Stimulated activated effector memory CD8-positive, alpha-beta T cell treated with anti-CD3 and anti-CD28 coated beads, Interleukin-12 subunit alpha, Interleukin-12 subunit beta, amount 100 ng/mL, for 72 hours (primary cell): ENCODE measurements at places on chromosomes 1 and 21.

DNA sequence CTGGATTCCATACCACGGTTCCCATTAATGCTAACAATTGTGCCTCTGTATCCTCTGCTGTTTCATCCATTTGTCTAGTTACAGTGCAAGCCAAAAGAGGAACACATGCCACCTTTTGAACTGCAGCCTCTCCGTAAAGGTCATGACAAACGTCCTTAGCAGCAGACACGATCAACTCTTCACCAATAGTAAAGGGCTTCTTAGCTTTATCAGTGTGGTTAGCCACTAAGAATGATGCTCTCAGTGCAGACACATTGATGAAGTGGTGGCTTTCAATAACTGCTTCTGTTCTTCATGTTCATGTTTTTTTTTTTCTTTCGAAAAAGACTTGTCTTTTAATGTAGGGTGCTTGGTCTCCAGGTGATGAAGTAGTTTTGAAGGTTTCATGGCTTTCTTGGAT lies 14.3 kb downstream of the XPR1 start:
- DNase-seq: no peak

- DNase-seq: no peak
Measured at GRCh38 chr21:19759836-19760235, 1238.4 kb upstream of the NCAM2 start.

DNA sequence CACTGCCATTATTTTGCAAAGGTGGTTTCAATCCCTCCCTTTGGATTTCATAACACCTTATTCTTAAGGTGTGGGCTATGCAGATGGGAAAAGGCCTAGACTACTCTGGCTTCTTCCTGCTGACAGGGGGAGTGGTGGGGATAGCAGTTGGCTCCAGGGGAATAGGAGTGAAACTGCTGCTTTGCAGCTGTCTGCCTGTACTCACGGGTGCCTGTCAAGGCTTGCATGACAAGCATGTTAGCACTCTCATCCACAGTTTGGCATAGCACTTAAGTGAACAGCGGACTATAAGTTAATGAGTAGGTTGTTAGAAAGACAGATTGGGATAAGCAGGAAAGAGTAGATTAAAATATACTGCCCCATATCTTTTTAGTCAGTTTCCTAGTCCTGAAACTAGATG lies 287.5 kb upstream of the DAB1 start:
- DNase-seq: no peak

DNA sequence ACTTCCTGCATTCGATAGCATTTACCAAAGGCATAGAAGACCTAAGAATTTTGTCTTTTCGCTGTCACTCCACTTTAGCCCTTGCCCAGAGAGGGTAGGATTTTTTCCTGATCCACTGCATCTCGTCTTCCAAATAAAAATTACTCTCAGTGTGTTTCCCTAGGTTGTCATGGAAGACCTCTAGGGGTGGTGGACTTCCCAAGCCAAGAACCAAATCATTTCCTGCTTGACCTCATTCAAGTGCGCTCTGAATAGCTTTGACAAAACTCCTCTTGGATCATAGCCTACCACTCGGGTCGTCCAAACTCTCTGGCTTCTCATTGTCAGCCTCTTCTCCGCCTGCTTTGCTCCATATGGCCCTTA lies 431 bp upstream of the C1orf52 start:
- DNase-seq: no peak

DNA sequence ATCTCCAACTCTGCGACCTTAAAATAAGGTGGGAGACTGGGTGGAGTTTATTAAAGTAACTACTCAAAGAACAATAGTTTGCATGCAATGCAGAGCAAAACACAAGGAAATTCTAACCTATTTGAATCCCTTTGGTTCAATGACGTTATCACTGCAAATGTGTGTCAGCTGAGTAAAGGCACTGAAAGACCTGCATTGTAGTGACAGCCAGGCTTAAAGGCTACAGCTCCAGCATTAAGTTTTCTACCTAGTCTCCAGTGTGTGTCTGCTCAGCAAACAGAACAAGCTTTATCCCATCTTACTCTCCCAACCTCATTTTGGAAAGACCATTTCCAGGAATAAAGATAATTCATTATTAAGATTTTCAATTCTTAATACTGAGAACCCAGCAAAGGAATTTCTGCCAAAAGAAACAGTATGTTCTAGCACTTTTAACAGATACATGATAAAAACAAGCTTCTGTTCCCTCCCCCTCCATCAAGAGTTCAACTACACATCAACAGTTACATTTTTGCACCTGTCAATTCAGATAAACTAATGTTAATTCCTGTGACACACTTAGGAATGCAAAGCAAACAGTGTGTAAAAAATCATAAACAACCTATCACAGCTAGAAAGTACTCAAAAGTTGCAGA lies 14.2 kb downstream of the PTP4A2 start:
- no peak for DNase-seq

DNA sequence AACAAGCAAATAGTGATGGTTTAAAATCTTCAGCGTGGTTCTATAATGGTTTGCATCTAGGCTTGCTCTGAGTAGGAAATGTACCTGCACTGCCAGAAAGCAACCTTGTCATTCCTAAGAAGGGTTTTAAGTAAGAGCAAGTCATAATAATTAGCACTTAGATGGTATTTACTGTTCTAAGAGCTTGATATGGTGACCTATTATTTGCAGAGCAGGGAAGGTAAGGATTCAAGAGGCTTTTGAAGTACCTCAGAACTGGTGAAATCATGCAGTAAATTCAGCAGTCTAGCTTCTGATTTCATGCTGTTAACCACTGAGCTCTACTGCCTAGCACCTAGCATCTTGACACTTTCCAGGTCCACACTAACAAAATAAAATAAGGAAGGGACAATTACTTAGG lies 23.7 kb downstream of the ATP1A1 start:
- DNase-seq: no peak

- DNase-seq: peak; percentile 68
Measured at GRCh38 chr1:26289158-26290059, 9.5 kb downstream of the SH3BGRL3 start.

DNA sequence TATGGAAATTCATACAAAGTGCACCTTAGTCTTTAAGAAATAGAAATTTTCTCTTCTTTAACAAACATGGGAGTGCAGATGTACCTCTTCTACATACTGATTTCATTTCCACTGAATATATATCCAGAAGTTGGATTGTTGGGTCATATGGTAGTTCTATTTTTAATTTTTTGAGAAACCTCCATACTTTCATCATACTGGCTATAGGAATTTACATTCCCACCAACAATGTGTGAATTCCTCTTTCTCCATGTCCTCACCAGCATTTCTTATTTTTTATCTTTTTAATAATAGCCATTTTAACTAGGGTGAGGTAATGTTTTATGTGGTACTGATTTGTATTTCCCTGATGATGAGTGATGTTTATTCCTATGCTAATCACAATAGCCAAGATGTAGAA lies 87.5 kb downstream of the RGS2 start:
- DNase-seq: no peak
